ENCODE measurements at places on chromosomes 12 and 14.

- DNase-seq, result peak; percentile 46
Measured at GRCh38 chr14:100988011-100988410, 84.5 kb upstream of the RTL1 start.

DNA sequence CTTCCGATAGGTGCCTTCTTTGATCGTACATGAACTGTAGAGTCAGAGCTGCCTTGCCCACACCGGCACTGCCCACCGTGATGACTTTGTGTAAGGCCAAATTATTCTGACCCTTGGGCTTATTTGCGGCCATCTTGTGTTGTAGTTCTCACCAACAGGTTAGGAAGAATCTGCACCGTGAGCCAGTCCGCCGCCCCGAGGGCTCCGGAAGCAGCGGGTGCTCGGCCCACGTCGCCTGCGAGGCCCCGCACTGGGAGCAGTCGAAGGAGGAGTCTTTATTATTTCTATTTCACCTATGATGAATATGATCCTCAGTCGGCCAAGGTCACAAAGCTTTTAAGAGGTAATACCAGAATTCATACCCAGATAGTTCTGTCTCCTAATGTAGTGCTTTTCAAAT is 70.6 kb upstream of the SYT1 start:
- DNase-seq, result no peak

DNA sequence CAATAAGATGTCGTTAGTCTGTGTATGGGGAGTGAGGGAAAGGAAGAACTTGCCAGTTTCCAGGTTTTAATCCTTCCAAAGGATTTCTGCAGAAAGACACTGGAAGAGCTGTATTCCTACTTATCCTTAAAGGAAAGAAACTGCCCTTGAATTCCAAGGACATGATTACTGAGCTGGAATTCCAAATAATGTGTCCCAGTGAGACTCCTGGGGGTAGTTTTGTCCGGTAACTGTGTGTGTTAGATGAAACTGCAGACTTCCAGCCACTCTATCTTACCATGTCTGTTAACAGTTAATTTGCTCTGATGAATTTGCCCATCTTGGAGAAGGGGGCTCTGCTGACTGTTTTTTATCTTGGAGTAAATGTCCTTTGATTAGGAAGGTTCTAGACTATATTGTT is 33.0 kb downstream of the CKB start:
- no peak for DNase-seq

- no peak for DNase-seq
Measured at GRCh38 chr14:65237941-65238340, 135.6 kb upstream of the MAX start.

DNA sequence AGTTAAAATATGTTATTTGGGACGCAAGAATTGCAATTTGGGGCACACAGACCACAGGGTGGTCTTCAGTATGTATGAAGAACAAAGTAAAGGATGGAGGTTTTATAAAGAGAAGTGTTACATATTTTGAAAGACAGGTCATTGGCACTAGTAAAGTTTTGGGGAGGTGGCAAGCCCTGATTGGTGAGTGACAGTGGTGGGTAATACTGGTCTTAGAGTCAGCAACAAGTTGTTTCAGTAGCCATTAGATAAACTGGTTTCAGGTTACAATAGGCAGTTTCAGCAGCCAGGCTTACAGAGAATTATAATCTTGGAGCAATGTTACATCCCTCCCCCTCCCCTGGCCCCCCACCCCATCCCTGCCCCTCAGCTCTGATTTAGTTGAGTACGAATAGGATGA is 17.5 kb downstream of the MARK3 start:
- peak; percentile 89 for DNase-seq

GRCh38 chr14:95315579-95315978 is 4.1 kb downstream of the CLMN start:
- DNase-seq, result no peak

- DNase-seq, result no peak
Measured at GRCh38 chr12:40957417-40957816, 230.7 kb upstream of the PDZRN4 start.

GRCh38 chr12:14668591-14668990 is 27.8 kb downstream of the GUCY2C start:
- DNase-seq, result no peak

DNA sequence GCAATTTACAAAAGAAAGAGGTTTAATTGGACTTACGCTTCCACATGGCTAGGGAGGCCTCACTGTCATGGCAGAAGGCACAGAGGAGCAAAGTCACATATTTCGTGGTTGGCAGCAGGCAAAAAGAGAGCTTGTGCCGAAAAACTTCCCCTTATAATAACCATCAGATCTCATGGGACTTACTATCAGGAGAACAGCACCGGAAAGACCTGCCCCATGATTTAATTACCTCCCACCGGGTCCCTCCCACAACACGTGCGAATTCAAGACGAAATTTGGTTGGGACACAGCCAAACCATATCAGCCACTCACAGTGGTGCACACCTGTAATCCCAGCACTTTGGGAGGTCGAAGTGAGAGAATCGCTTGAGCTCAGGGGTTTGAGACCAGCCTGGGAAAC is 68.5 kb downstream of the FBXL14 start:
- no peak for DNase-seq

GRCh38 chr12:47777741-47778558 is 4.9 kb downstream of the SLC48A1 start:
- no peak for DNase-seq

DNA sequence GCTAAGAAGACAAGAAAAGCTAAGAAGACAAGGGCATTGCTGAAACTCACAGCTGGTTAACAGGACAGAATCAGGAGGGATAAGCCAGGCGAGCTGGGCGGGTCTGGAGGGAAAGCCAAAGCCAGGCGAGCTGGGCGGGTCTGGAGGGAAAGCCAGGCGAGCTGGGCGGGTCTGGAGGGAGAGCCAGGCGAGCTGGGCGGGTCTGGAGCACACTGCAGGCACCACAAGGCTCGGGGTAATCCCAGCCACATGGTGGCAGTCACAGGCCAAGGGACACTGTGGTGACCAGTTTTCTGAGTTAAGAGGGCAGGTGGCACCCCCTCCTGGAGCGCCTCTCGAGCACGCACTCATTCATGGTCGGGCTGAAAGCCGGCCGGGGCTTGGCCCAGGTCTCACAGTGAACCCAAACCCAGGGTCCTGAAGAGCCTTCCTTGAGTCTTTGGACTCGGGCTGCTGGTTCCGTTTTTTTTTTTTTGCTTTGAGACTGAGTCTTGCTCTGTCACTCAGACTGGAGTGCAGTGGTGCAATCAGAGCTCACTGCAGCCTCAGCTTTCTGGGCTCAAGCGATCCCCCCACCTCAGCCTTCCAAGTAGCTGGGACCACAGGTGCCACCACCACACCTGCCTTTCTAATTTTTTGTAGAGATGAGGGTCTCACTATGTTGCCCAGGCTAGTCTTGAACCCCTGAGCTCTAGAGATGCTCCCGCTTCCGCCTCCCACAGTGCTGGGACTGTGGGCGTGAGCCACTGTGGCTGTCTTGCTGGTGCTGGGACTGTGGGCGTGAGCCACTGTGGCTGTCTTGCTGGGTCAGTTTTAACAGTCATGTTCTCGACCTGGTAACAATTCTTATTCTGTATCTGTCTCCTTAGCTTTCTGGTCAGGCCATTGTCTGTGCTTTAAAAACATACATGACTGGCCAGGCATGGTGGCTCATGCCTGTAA is 40.2 kb downstream of the HSP90AA1 start:
- peak; percentile 28 for DNase-seq

GRCh38 chr14:59363531-59364226 is 101.5 kb downstream of the GPR135 start:
- DNase-seq, result peak; percentile 58

DNA sequence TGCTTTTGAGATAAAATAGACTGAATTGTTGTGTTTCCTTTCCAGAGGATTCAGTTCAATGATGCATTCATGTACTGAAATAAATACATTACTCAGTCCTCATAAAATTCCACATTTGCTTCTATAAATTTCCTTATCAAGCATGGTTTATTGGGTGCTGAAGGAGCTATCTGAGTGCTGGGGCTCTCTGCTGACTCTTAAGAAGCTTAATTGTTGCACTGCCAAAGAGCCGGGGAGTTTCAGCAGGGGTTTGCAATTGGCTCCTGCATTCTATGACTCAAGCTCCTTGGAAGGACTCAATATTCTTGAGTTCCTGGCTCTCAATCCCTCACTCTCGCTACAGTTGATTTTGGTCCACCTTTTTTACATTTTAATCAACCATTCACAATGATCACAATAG is 69.8 kb upstream of the PYGL start:
- peak; percentile 72 for DNase-seq

- peak; percentile 47 for DNase-seq
Measured at GRCh38 chr14:39218171-39218769, 15.4 kb upstream of the MIA2 start.

- no peak for DNase-seq
Measured at GRCh38 chr12:89576572-89577220, 50.8 kb upstream of the POC1B start.

DNA sequence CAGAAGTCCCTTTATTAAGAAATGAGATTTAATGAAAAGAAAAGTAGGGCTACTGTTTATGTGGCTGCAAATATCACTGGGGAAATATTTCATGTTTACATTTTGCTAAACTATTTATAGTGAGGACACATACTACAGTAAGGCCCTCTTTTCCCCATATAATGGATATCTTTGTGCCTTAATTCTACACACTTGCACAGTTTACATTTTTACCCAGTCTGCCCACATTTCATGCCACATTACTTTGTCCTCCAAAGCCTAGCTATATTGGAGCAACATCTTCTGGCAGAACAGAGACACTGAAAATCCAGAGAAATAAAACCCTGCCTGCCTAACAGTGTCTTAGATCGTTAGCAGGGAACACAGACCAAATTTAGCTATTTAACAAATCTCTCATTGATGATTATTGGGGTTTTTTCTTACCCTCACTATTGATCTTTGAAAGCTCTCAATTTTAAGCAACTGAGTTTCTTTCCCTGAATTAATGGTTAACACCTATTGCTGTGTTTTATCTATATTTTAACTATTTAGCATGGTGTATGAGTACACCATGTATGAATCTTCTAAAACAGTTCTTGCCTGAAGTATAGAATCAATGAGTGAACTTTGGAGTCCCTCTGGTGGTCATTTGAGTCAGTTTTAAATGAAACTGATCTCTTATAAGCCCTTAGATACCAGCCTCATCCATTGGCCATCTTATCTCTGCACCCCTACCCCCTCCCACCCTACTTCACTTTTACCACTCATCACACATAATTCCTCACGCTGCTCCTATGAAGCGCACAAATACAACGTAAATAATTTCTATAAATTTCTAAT is 170.2 kb downstream of the BCAT1 start:
- peak; percentile 84 for DNase-seq

DNA sequence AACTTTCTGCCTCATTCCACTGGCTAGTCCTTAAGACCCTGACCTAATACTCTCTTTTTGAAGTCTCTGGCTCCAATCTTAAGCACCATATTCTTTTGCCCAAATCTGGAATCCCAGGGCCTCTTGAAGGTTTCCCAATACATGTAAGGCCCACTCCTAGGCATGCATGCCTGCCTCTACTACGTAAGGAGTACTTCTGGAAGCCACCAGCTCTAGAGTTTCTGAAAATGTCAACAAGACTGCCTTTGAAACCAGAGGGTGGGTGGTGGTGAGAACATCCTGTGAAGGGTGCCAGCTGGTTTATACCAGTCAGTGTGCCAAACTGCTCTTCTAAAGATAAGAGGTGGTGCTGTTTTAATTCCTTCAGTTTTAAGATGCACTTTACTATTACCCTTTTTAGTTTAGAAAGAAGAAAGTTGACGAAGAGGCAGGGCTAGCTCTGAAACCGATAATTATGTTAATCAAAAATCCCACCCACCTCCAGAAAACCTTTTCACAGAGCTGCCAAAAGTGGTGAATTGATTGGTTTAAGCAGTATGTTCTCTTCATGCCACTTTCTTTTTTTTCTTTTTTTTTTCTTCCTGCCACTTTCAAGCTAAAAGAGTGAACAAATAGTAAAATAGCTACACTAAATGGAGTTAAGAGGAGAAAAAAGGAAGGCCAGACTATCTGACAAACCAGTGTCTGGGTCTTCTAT is 8.7 kb upstream of the WDR89 start:
- DNase-seq, result no peak

DNA sequence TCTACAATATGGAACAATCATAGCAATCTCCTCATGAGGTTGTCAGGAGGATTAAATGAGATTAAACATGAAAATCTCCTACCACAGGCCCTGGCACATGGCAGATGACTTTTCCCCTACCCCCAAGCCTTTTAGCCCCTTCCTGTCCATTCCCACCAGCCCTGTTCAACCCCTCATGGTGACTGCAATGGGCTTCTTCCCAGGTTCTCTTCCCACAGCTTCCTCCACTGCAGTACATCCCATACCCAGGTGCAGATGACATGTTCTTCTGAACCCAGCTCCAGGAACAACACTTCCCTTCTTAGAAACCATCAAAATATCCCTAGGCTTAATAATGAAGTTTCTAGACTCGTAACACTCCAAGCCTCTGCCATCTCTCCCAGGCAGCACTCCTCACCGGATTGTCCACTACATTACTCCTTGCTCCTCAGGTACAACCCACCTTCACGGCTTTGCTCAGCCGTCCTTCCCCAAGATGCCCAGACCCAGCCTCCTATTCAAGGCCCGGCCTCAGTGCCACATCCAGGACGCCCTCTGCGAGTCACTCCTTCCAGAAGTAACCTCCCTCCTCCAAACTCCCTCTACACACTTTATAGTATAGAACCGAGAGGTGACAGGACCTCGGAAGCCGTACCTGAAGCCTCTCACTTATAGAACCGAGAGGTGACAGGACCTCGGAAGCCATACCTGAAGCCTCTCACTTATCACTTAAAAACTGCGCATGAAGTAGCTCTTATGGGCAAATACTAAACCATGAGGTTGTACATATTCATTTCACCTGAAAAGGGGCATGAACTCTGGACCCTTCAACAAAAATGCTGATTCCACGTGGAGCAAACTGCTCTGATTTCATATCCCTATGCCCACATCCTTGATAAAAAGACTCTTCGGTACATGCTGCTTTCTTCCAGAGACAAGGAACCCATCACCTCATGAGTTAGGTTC is 1.5 kb downstream of the CRACR2A start:
- DNase-seq, result no peak

DNA sequence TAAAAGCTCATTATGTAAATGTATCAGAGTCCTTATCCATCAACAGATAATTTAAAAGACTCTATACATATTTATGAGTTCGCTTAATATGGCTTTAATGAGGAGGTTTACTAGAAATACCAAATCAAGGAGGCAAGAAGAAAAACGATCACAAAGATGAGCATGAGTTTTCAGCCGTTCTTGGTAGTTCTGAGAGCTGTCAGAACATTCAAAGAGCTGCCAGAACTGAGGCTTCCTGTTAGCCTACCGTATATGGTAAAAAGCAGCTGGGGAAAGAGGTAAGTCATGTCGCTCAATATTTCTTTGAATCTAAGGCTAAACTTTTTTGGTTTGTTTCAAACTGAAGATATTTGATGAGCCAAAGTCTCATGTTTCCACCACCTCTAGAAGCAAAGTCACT is 115.3 kb upstream of the PLXNC1 start:
- no peak for DNase-seq

GRCh38 chr12:117890644-117891043 is 78.1 kb downstream of the KSR2 start:
- DNase-seq, result no peak

DNA sequence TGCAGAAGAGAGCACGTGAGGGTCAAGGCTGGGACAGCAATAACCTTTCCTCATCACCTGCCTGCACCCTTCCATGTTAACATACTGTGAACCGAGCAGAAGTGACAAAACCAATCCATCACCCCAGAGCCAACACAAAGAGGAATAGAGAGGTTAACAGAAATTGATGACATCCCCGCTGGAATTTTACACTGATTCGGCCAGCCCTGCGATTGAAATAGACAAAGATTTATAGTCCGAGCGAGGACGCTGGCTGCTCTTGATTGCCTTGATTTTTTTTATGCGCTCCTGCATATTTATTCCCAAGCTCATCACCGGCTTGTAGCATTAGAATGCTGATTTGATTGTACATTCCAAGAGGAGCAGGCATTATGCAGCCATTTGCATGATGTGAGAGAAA is 729.7 kb downstream of the BCL11B start:
- no peak for DNase-seq

Data from choroid plexus epithelial cell (primary cell).